ENCODE measurements at places on chromosomes 3 and 15.

DNA sequence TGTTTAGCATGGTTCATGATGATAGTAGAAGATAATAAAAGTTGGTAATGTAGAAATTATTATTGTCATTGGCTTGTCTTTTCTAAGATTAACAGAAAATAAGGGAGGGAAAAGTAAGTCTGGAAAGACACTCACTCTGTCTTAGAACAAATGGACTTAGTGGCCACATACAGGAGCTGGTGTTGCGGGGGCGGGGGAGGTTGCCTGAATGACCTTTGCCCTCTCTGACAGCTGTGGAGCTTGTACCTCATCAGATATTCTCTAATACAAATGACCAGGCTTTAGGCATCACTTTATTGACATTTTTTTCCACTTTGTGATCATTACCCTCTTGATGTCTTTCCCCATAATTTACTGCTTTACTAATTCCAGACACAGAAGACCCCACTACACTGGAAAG lies 5.9 kb downstream of the TAGLN3 start:
- DNase-seq, result no peak

DNA sequence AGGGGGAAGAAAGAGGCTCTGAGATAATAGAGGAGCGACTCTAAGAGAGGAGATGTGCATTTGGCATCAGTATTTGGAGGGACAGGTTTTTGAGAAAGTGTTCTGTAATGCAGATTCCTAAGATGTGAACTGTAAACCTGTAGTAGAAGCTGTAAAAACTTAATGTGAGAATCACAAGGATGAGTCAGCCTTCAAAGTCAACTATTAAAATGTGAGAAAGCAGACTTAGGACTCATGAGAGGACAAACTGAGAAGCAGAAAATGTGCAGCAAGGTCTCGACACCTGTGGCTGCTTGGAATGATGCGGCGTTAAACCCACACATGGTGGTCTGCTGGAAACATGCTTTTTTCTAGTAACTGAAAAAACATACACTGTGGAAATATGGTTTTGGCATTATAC lies 36.0 kb downstream of the USP13 start:
- DNase-seq, result no peak

- no peak for DNase-seq
Observed at GRCh38 chr15:32861761-32862160, 144.0 kb downstream of the GREM1 start.

DNA sequence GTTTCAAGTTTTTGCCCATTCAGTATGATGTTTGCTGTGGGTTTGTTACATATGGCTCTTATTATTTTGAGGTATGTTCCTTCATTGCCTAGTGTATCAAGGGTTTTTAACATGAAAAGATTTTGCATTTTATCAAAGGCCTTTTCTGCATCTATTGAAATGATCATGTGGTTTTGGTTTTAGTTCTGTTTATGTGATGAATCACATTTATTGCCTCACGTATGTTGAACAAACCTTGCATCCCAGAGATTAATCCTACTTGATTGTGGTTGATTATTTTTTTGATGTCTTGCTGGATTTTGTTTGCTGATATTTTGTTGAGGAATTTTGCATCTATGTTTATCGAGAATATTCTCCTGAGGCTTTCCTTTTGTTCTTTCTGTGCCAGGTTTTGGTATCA lies 39.4 kb downstream of the TMCO5A start:
- no peak for DNase-seq

GRCh38 chr3:139916271-139916670 lies 18.7 kb upstream of the CLSTN2 start:
- no peak for DNase-seq

DNA sequence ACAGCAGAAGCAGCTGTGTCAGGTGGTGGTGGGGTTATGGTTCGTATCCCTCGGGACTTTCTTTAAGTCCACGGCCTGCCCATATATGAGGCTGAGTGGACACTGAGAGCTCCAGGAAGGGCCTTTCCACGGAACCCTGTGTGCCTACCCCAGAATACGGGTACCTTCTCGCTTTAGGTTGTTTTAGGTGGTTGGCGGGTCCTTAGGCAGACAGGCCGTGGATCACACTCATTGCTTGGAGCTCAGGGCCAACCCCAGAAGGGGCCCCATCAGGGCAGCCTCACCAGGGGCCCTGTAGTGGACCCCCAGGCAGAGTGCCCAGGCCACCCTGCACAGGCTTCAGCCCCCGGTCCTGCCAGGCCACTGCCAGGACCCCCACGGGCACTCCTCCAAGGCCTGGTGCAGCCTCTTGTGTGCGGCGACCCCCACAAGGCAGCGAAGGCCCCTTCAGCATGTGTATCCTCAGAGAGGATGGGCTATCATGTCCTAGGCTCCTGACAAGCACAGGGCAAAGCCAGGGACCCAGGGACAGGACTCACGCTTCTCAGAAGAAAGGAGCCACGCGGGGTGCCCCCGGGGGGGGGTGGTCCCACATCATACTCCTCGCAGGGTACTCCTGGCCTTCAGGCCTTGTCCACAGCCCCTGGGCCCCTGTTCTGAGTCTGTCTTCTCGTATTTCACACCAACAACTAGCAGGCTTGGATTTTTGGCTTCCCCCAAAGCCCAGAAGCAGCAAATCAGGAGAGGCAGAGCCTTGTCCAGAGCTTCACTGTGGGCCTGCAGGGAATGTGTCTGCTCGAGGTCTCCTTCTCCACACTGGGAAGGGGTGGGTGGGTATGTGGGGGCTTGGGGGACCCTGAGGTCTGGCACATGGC lies 93.4 kb downstream of the LRRK1 start:
- DNase-seq, result no peak

- no peak for DNase-seq
Observed at GRCh38 chr3:86801066-86801465, 189.9 kb downstream of the VGLL3 start.

DNA sequence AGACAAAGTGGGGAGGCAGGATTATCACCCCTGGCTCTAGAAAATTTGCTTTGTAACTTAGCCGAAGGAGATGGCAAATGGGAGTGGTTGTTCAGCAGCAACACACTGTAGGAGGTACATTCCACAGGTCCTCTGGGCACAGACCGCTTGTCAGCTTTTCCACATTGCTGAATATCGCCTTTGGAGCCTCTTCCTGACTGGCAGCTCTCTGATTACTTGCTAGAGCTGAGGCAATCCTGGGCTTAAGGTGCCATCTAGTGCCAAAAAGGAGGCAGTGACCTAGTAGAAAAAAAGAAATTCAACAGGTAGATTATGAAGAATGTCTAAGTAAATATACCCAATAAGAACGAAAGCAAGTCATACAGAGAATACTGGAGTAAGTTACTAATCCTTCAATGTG lies 13.1 kb upstream of the SCN5A start:
- no peak for DNase-seq

DNA sequence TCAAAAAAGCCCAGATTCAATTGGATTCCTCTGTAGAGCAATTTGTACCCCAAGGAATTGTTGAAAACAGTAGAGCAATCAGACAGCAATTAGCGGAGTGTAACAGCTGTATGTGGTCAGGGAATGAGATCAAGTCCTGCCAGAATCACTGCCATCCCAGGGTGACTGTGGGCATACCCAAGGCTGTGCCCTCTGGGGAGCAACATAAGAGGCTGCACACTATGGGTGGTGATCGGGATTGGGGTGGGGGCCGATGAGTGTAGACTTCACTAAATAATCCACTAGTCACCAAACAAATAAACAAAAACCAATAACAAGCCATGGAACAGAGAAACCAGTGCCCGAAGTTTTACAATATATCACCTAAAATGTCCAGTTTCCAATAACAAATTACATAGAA lies 12.1 kb upstream of the ELP6 start:
- DNase-seq, result no peak

DNA sequence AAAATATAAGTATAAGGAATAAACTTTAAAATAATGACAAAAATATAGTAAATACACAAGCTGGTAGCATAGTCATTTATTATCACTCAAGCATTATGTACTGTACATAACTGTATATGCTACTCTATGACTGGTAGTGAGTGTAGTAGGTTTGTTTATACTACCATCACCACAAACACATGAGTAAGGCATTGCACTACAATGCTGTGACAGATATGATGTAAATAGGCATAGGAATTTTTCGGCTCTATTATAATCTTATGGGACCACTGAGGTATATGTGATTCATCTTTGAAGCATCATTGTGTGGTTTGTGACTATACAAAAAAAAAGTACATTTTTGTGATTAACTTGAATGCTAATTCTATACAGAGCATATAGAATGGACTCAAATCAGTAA lies 35.3 kb upstream of the FBN1 start:
- DNase-seq, result no peak

- no peak for DNase-seq
Observed at GRCh38 chr3:195448205-195448875, 5.5 kb upstream of the ACAP2 start.

GRCh38 chr3:14525685-14526631 lies 14.2 kb downstream of the GRIP2 start:
- no peak for DNase-seq

DNA sequence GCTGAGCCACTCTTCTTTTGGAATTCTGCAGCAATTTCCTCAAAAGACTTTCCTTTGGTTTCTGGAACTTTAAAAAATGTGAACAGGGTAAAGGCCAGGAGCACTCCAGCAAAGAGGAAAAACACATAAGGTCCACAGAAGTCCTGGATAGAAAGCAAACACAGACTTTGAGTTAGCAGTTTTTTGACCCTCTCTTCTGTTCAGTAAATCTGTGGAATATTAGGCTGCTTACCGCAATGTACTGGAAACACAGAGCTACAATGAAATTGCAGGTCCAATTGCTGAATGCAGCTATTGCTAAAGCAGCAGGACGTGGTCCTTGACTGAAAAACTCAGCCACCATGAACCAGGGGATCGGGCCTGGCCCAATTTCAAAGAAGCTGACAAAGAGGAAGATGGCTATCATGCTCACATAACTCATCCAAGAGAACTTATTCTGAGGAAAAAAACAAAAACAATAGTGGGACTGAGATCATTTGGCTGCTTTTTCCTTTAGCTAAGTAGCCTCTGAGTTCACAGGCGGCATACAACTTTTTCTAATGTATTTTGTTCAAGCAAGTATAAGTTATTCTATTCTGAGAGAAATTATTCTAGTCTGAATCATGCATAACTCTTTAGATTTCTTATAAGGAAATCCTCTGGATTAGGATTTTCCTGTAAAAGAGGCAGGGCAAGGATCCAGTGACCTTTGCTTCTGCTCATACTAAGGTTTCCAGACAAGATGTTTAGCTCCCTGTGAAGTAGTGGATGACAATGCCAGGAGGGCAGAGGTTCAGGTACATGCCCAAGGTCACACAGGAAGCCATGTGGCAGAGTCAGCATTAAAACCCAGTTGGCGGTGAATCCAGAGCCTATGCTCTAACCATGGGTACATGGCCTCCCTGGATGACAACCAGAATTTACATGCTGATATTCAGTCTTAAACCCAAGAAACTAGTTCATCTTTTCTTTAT lies 28.3 kb downstream of the SLC2A2 start:
- DNase-seq, result no peak

GRCh38 chr3:70972855-70973254 lies 610.7 kb downstream of the FOXP1 start:
- DNase-seq, result no peak

GRCh38 chr3:181899702-181900101 lies 188.0 kb downstream of the SOX2 start:
- no peak for DNase-seq

DNA sequence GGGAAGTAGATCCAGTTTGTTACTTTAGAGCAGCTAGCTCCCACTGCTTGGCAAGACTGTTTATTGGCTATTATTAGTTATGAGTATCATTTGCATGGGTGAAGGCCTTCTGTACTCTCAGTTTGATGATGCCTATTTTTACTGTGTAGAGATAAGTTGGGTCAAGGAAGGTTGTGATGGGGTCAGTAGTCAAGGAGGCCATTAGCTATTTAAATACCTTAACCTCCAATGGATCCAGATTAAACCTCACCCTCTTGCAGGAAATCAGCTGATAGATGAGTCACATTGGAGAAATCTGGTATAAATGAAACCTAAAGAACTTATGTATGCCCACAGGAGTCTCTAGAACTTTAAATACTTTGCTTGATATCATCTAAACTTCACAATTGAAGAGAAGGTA lies 45.0 kb downstream of the THBS1 start:
- DNase-seq, result no peak

DNA sequence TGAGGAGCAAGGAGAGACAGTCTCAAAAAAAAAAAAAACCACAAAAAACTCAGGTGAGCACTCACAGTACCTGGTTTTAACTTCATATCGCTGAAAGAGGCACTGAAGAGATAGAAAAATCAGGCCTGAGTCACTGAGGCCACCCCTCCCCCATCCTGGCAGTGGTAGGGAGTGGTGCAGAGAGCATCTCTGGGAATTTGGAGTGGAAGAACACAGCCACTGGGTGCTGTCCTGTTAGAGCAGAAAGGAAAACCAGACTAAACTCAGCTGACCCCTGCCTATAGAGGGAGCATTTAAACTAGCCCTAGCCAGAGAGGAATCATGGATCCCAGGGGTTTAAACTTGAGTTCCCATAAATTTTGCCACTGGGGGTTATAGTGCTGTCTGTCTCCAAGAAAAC lies 22.2 kb upstream of the DNAJC13 start:
- DNase-seq, result no peak

- DNase-seq, result no peak
Observed at GRCh38 chr3:72193771-72194430, 409.0 kb upstream of the PROK2 start.

DNA sequence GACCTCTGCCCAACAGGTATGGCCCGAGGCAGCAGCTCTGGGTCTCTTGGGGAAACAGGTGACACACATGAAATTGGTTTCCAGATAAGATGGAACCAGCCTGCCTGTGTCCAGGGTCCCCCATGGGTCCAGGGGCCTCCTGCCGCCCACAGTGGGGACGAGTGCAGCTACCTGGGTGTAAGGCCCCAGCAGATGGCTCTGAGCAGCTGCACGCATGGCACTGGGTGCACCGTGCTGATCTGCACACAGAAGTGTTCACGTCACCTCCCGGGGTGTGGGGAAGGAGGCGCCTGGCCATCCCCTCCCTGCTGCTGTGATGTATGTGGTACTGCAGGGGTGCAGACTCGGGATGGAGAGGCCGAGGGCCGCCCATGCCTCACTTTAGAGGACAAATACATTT lies 63.6 kb downstream of the NIPA2 start:
- DNase-seq, result no peak

DNA sequence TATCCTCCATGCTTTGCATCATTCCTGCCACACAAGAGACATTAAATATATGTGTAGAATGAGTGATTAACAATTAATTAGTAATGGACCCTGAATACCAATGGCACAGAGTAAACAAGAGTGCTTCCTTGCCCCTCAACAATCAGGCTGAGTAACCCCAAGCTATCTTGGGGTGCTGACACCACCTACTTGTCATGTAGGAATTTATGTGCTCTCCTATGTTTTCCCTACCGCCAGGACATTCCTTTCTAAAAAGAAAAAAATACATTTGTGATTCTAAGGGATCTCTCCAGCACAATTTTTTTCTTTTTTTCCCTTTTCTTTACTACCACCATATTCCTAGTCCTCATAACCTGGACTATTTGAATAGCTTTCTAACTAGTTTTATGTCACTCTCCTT lies 449.1 kb downstream of the MFSD1 start:
- DNase-seq, result no peak
